ENCODE measurements at places on chromosomes 4 and X.
A peak's percentile ranks its signal among the peaks of the same experiment; 100 is the strongest.

DNA sequence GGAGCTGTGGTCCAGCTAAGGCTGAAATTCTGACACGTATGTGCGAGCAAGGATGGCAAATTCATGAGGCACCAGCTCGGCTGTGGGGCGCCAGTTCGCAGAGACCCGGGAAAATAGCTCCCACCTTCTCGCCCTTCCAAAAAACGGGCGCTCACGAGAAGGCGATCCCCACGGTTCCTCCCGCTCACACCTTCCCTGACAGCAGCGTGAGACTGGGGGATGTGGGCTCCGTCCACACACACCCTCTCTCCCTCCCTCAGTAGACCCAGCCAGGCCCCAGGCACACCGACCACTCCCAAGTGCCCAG lies 584 bp downstream of the GPC3 start:
- DNase-seq: no peak

DNA sequence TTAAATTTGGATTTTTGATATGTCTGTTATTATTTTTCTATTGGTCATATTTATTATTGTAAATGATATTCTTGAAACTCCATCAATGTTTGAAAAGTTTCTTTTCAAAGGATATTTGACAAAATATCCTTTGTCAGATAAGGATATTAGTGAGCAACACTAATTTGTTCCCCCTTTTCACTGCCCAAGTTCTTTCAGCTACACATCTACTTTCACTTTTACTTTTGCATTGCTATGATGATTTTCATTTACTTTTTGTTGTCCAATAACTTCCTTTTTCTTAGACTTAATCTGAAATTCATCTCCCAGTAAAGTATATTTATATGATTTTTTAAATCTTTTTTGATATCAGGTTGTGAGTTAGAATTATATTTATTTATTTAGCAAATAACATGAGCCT lies 542.3 kb upstream of the ADGRL3 start:
- DNase-seq: no peak

DNA sequence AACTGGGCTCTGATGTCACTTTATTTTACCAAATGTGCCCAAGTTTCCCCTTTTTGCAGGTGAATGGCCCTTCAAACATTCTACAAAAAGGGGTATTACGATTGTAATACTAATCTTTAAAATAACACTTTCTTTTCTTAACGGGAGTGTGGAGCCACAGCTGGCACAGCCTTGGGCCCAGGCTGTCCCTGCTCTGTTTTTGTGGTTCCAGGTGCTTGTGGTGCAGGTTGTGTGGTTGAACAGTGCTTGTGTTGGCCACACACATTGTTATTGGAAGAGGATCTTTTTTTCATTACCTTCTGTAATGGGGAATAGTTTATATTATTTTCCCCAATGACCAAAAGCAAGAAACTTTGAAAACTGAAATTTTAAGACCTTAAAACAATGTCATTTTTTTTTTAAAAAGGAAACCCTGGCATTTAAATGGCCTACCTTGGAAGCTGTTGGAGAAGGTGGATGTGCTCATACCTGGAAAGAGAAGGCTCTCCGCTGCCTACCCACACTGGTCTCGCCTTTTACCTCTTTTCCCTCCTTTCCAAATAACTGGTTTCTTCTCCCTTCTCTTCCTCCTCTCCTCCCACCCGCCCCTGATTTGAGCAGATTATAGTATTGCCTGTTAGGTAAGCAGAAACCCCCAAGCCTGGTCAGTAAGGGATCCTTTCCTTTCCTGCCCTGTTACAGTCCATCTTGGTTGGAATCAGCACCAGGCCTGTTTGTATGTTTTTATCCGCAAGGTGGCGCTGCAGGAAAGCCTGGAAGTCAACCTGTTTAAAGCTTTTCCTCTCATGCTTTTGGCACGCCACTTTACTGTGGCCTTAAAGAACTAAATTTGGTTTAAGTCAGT lies 28.6 kb downstream of the HADH start:
- peak; percentile 74 for DNase-seq

GRCh38 chr4:10075158-10075863 lies 41.3 kb downstream of the WDR1 start:
- DNase-seq: no peak

Data from memory B cell (primary cell).